Activated CD4-positive, alpha-beta memory T cell treated with anti-CD3 and anti-CD28 coated beads for 36 hours (primary cell): ENCODE measurements at places on chromosomes 1 and 21. TPM values are rescaled to one million over a fixed set of nuclear protein-coding genes. Genes with fewer than 3 reads are reported as not detected.
A peak's percentile ranks its signal among the peaks of the same experiment; 100 is the strongest.

DNA sequence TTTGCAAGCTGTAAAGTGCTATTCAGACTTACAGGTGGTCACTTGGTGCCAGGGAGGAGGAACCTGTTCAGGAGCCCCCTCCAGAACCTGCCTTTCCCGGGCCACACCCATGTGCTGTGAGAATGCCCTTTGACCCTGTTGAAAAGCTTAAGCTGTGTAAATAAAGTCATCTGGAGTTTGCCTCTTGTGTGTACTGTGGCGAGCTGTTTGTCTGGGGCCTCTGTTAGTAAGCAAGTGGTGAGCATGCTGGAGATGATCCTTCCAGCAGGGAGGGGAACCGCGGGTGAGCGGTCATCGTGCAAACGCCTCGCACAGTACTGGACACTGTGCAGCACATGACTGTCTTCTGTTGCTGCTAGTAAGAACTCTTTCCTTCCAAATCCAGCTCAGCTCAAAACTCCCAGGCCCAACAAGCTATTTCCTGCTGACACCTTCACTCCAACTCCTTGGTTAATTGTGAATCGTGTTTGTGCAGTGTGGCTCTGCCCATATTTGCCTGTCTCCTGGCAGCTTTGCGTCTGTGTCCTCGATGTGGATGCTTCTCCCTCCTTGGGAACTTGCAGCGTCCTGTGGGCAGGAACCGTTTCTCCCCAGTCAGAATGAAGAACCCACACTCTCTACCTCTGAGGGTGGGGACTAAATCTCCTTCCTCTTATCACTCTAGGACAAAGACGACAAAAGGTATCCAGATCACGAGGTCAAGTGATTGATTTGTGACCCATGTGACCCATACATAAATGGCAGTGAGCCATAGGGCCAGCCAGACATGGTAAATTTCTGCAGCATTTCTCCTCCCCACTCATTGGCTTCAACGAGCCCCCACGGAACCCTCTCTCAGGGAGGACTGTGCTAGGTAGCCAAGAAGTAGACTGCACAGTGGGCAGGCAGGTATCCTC is 13.9 kb upstream of the BTG2 start:
- H3K4me3 ChIP-seq, result peak overlapping the region; percentile 82
- H3K27me3 ChIP-seq, result peaks cover 2% of the 10 kb centered on the region
- peaks cover 72% of the 10 kb centered on the region for H3K4me1 ChIP-seq

TNNT2 gene
- not detected for total RNA-seq

RBM15 gene
- 60.2 TPM for total RNA-seq

DNA sequence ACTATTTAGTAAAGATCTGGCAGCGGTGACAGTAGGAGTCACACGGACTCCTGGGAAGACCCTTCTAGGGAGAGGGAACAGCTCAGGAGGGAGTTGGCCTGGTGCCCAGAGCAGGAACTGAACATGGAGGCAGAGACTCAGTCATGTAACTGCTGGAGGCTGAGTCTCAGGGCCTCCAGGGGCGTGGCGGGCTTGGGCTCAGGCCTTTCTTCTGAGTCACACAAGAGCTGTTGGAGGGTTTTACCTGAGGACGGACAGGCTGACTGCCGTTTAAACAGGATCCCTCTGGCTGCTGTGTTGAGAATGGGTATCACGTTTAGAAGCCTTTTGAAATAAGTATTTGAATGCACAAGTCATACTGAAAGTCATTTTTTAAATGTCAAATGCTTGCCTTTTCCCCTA is 7.2 kb upstream of the ETS2 start:
- no peaks in the 10 kb centered on the region for H3K36me3 ChIP-seq
- H3K27ac ChIP-seq, result peak overlapping the region; percentile 2
- no peak overlapping the region for H3K4me3 ChIP-seq
- DNase-seq, result peak; percentile 72
- peaks cover 8% of the 10 kb centered on the region for H3K27me3 ChIP-seq

DNA sequence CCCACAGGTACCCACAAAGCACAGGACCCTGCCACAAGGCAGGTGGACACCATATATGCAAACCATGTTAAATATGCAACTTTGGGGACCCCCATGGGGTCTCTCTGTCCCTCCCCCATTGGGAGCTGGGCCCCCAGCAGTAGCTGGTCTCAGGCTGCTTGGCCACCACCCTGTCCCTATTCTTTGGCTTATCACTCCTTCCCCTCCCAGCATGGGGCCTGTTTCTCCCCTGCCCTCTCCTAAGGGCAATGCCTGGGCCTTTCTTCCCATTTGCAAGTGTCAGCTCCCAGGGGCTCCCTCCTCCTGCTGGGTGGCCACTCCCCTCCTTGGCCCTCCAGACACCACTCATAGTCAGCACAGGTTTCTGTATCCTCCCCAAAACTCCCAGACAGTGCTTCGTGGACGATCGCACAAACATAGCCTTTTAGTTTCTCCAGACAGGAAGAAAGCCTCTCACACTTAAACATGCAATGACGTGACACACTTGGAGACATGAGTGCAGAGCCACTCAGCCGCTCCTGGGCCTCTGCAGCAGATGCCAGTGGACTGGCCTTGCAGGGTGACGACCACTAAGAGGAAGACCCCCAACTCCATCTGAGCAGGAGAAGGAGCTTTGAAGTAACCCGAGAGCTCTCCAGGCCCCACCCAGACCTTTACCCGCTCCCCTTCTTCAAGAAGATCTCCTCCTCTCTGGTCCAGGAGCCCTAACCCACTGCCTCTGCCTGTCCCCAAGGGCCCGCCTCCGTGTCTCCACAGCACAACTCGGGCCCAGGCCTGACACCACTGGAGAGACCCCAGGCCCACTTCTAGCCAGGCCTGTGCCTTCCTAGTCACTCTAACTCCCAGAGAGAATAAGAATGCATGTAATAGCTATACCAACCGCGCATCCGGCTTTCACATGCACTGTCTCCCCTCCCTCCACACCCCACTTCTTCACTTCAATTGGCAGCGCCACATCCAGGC is 22.9 kb downstream of the CITED4 start:
- H3K27me3 ChIP-seq, result no peaks in the 10 kb centered on the region
- H3K4me3 ChIP-seq, result no peak overlapping the region
- no peak for DNase-seq
- H3K36me3 ChIP-seq, result no peaks in the 10 kb centered on the region

USP33 gene
- 37.7 TPM for total RNA-seq

DNA sequence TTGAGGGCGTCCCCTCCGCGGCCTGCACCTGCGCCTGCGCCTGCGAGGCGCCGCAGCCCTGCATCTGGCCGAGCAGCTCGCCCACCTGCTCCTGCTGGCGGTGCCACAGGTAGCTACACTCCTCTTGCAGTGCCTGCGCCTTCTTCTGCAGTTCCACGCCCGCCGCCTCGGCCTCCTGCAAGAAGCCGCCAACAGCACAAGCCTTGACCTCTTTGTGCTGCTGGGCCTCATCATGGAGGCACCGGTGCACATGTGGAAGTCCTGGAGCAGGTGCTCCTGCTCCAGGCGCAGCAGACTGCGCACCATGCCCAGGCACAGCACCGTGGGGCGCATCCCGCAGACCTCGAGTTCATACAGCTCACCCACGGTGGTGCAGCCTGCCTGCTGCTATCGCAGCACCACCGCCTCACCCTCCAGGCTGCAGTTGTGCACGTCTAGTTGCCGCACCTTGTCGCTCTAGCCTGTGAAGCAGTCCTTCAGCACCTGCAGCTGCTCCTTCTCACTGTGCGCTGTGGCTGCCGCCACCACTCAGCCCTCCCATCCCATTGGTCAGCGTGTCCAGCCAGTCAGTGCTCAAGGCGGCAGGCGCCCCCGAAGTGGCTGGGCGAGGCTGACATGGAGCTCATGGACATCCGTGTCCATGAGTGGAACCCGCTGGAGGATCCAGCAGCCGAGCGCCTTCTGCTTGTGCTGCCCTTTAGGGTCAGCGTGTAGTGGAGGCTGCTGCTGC is 12.2 kb upstream of the CD2 start:
- H3K4me1 ChIP-seq, result peaks cover 48% of the 10 kb centered on the region
- H3K36me3 ChIP-seq, result peaks cover 41% of the 10 kb centered on the region
- H3K27me3 ChIP-seq, result no peaks in the 10 kb centered on the region
- no peak for DNase-seq

DNA sequence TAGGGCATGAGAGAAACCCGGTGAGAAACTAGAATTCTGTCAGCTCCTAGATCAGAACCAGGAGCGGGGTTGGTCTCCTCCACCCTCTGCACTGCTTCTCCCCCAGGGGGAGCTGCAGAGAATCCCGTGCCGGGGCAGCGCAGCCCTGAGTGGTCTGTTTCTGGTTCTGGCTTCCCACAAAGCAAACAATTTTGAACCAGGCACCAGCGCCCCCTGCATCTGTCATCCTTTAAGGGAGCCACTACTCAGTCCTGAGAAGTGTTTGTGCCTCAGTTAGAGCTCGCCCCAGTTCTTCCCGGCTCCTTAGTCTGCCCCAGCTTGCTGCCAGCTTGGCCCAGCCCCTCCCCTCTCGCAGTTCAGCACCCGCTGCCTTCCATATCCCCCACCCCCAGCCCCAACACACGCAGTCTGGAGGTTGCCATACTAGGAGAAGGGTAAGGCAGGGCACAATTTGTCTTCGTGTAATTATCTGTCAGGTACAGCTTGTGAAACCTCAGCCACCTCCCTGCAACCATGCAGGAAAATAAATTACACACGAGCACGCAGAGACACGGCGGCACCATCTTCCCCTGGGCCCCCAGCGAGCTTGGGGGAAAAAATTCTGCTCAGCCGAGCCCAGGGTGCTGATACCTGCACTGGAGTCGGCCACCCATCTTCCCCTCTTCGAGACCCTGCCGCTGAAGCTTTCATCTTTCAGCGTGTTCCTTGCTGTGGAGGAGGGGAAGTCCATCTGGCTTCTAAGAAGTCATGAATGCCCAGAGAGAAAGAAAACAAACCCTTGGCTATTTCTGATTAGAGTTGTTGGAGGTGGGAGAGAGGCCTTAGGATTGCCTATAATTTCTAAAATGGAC is 62.6 kb upstream of the CD1D start:
- H3K27me3 ChIP-seq, result peaks cover 50% of the 10 kb centered on the region
- H3K36me3 ChIP-seq, result no peaks in the 10 kb centered on the region
- no peak overlapping the region for H3K4me3 ChIP-seq
- H3K4me1 ChIP-seq, result peaks cover 8% of the 10 kb centered on the region
- DNase-seq, result peak; percentile 28
- H3K27ac ChIP-seq, result no peak overlapping the region

DMBX1 gene
- total RNA-seq, result 0.10 TPM

C1orf115 gene
- total RNA-seq, result 0.76 TPM

DNA sequence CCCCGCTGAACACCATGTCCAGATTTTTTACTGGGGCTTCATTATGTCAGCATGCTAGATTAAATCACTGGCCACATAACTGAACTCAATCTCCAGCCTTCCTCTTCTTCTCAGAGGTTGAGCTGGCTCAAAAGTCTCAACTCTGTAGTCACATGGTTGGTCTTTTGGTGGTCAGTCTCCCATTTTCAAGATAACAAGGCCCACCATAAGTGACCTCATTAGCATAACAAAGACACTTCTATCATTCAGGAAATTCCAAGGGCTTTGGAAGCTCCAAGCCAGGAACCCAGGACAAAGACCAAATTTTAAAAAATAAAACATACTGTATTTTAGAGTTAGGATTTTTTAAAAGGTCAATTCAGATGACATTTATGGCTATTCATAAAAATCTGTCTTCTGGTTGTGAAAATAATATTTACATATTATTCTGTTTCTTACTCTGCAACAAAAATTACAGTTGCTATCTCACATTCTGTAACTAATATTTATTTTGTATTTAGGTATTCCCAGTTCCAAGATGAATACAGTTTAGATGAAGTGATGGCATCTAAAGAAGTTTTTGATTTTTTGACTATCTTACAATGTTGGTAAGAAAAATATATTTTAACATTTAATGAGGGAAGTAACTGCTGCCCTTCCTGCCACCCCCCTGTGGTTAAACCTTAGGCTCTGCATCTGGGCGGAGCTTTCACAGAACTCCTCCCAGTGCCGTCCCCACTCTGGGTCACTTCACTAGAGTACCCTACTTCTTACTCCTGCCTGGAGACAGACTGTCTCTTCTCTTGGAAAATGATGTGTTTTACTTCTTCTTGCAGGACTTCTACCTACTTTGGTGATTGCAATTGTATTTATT is 49.3 kb downstream of the SCP2 start:
- H3K27me3 ChIP-seq, result no peaks in the 10 kb centered on the region
- H3K36me3 ChIP-seq, result peaks cover 6% of the 10 kb centered on the region
- no peaks in the 10 kb centered on the region for H3K4me1 ChIP-seq
- no peak overlapping the region for H3K4me3 ChIP-seq

- H3K36me3 ChIP-seq, result no peaks in the 10 kb centered on the region
- H3K4me1 ChIP-seq, result peaks cover 36% of the 10 kb centered on the region
- H3K27me3 ChIP-seq, result peaks cover 2% of the 10 kb centered on the region
- DNase-seq, result peak; percentile 78
- peak overlapping the region; percentile 44 for H3K27ac ChIP-seq
Measured at GRCh38 chr1:212979340-212980122, 29.2 kb downstream of the VASH2 start.

DNA sequence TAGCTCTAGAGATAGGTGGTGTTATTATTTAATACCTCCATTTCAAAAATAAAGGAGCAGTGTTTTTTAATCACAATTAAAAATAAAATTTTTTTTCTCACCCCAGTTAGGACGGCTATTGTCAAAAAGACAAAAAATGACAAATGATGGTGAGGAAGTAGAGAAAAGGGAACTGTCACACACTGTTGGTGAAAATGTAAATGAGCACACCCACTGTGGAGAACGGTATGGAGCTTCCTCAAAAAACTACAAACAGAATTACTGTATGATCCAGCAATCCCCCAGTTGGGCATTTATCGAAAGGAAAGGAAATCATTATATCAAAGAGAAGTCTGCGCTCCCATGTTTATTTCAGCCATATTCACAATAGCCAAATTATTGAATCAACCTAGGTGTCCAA is 148.7 kb upstream of the NR5A2 start:
- no peaks in the 10 kb centered on the region for H3K4me1 ChIP-seq
- DNase-seq, result no peak
- H3K27ac ChIP-seq, result no peak overlapping the region
- H3K4me3 ChIP-seq, result no peak overlapping the region
- H3K27me3 ChIP-seq, result no peaks in the 10 kb centered on the region
- H3K36me3 ChIP-seq, result no peaks in the 10 kb centered on the region

DNA sequence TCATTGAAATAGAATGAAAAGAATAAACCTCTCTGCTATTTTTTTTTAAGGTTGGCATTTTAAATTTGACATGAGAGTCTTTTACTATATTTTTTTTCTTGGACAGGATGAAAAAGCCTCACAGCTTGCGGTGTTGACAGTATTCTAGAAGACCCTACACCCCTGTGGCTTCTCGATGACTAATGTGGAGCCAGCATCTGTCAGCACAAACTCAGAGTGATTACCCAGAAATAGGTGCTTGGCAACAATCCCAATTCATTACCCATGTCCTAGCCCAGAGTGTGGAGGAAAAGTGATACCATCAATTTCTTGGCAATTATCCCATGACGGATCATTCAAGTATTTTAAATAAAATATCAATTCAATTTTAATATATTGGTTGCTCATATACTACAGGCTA is 186.8 kb upstream of the MAP1LC3C start:
- no peaks in the 10 kb centered on the region for H3K4me1 ChIP-seq
- no peaks in the 10 kb centered on the region for H3K27me3 ChIP-seq
- no peak for DNase-seq
- no peak overlapping the region for H3K27ac ChIP-seq
- no peak overlapping the region for H3K4me3 ChIP-seq

OR10J5 gene
- total RNA-seq, result not detected
